ENCODE measurements at places on chromosomes 5 and 9.

DNA sequence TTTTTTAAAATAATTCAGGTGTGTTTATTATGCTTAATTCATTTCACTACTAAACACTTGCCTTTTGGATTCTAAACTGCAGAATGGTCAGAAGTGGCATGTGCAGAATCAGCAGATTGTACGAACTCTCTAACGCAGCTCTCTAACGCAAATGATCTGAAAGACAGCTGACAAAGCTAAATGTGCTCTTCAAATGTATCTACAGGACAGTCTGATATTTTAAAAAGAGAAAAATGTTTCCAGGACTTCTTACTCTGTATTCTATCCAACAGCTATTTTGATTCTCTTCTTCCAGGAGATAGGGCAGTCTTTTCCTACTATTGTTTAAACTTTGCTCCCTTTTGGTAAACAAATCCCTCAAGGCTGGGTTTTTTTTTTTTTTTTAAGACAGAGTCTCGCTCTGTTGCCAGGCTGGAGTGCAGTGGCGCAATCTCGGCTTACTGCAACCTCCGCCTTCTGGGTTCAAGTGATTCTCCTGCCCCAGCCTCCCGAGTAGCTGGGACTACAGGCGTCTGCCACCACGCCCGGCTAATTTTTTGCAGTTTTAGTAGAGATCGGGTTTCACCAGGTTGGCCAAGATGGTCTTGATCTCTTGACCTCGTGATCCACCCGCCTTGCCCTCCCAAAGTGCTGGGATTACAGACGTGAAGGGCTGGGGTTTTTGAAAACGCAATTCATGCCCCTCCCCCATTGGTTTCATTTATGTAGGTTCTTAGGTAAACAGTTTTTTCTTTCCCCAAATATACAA, 1.2 kb downstream of the NMRK1 start:
- DNase-seq, result peak; percentile 58

DNA sequence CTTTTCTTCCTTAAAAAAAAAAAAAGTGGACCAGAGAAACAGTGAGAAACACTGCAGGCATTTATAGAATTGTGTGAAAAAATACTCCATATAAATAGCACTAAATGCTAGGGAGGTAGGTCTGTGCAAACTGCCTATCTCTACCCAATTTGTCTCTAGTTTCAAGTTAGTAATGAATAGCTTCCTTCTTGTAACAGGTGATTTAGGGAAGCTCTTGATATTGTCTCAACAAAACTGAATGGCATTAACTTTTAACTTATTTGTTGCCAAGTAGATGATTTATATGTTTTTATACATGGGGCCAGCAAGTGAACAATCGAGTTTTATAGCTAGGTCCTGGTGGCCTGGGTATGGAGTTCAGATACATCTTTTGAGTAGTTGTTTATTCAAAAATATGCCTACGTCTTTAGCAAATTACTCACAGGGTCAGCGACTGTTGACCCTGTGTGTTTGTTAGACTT, 283.6 kb downstream of the NR3C1 start:
- DNase-seq, result no peak

DNA sequence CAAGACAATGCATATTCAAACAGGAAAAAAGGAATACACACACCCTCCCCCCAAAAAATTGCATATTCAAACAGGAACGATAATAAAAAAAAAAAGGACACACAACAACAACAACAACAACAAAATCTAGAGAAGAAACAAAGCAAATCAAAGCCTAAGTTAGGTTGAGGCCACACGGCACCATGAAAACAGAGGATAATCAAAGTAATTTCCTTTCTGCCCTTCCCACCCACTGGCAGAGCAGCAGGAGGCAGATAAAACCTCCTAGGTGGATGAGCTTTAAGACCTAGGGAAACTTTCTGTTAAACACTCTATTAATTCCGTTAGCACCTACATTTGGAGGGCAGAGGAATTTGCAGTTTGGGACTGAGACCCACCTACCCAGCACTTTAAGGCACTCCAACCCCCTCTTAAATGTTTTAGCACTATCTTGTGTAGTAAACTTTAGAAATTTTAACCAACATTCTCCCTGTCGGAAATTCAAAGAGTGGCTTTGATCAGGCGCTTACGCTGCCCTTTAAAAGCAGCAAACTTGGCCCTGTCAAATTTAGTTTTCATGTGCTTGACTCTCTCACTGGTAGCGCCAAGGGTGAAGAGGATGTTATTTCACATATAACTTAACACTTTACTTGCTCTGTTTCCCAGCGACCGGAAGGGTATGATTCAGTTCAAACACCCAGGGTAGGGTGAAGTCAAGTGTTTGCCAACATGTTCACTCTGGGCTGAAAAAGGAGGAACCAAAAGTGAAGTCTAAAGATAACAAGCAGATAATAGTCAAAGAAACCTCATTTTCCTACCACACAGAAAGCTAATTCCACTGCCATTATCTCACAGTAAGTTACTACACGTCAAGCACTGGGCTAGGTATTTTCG, 9.2 kb downstream of the ENC1 start:
- peak; percentile 51 for DNase-seq

DNA sequence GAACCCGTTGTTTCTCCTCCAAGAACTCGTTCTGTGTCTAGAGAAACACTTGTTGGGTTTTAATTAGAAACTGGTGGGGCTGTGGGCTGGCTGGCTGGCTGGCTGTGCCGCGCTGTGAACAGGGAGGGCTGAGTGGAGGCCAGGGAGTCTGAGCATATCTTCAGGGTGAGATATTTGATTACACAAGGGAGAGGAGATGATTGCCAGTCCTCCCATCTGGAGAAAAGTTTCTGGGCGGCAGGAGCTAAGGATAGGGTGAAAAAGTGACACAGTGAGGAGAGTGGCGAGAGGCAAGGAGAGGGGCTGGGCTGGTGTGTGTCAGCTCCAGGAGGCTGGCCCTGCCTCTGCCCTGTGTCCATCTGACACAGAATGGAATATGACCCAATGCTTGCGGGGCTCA, 63.0 kb downstream of the GDNF start:
- DNase-seq, result no peak

GRCh38 chr5:22560147-22560546, 293.0 kb downstream of the CDH12 start:
- DNase-seq, result no peak

DNA sequence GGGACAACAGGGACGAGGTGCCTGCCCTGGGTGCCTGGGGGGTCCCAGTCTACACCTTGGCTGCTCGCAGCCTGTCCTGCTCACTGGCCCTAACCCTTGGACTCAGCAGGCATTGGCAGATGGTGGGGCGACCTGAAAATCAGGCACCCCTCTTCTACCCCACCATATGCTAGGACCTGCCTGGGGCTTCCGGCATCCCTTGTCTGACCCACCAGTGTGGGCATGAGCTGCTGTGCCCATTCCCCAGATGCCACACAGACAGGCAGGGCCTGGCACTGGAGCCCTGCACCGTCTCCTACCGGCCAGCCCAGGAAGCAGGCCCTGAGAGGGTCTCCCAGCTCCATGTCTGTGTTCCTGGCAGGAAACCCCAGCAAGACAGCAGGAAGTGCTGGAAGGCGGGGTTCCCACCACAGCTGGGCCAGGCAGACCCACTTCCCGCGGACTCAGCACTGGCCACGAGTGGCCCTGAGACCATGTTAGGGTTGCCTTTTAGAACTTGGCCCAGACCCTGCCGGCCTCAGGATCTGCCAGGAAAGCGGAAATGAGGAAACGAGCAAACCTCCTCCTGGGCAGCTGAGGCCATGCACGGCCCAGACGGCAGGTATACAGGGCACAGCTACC, 3.1 kb downstream of the NINJ1 start:
- DNase-seq, result no peak

GRCh38 chr9:93900436-93900819, 54.7 kb downstream of the BARX1 start:
- no peak for DNase-seq

- no peak for DNase-seq
Observed at GRCh38 chr5:6755941-6756340, 42.7 kb downstream of the TENT4A start.
